ENCODE measurements at places on chromosomes 12 and 14. TPM values are rescaled to one million over a fixed set of nuclear protein-coding genes. Genes with fewer than 3 reads are reported as not detected.

Gene AGAP2
- 34.0 TPM for total RNA-seq

GRCh38 chr12:112946236-112947000 lies 8.1 kb downstream of the OAS3 start:
- no peak for DNase-seq

DNA sequence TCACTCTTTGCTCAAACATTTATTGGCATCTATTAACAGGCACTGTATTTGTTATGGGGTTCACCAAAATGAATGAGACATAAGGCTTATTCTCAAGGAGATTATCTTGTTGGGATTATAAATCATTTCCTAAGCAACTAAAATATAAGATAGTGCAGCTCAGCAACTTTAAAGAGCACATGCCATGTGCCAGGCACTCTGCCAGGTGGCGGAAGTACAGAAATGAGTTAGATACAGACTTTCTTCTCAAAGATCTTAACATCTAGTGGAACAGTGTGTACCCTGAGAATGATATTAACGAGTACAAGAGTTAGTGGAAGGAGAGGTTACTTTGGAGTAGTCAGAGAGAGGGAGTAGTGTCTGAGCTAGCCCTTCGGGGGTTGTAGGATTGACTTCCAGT lies 28.4 kb upstream of the TOMM20L start:
- DNase-seq: no peak

Gene CTSG
- total RNA-seq: not detected

Gene NKX2-1
- total RNA-seq: not detected

- DNase-seq: no peak
Observed at GRCh38 chr12:69404851-69405565, 45.5 kb downstream of the YEATS4 start.

- DNase-seq: no peak
Observed at GRCh38 chr14:29176876-29177275, 410.3 kb downstream of the FOXG1 start.

DNA sequence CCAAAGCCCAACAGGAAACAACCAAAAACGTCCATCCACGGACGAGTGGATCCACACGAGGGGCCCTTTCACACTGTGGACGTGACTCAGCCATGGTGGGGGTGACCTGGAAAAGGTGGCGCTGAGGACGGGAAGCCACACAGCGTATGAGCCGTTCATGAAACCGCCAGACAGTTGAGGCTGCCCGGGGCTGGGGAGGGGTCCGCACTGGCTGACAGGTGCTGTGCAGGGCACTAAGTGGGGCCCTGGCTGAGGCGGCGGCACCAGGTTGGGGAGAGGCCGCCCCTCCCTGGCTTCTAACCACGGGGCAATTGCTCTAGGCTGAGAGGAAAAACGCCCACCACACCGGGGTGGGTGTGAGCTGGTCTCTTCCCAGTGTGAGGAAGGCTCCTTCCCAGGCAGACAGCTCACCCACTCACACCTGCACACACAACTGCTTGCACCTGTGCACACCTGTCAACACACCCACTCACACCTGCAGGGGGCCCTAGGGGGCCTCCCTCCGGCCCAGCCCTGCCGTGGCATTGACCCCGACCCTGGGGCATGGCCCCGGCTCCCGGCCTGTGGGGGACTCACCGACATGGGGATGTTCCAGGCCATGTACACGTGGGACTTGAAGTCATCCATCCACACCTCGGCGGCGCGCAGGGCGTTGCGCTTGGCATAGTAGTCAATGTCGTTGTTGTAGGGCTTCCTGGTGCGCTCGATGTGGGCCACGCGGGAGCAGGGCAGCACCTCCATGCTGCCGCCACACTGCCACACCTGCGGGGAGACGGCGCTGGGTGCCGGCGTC lies 58.9 kb downstream of the NOC4L start:
- DNase-seq: no peak

GRCh38 chr12:107748472-107748871 lies 12.5 kb downstream of the PRDM4 start:
- no peak for DNase-seq

DNA sequence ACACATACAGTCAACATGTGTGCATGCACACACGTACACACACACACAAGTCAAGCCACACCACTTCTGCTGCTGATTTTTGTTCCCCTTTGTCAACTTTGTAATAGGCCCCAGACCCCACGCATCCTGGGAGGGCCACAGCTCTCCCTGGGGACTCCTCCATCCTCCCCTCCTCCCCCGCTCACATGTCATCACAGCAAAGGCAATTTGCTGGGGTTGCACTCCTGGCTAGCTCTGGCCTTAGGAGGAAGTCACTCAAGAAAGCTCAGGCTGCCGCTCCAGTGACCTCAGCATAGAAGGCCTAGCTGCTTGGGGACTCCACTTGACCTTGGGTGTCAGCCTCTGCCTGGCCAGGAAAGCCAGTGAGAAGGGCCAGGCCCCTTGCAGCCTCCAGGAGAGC lies 27.2 kb downstream of the NGB start:
- DNase-seq: no peak

DNA sequence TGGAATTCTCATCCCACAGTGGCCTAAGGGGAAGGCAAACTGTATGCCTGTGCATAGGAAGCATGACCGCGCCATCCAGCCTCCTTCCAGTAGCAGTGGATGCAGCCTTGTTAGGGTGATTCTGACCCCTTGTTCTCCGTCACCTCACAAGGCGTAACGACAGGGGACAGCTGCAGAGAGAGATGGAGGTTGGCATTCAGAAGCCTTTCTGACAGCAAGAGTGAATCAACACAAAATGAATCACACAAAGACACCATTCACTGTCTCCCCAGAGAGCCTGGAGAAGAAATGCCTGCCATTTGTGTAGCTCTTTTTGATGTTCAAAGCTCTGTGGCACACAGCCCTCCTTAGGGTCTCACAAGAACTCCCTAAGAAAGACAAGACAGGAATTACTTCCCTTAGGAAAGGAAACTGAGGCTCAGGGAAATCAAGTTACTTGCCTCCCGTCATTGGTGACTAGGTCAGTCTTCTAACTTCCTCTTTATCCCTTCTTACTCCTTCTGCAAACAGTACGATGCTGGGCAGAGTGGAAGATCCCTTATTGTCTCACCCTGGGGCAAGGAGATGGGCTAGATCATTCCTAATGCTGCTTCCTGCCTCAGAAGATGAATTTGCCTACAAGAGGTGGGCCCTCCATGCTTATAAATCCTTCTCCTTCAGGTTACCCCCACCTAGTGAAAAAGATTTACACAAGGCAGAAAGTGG lies 280.9 kb downstream of the CACNA1C start:
- DNase-seq: no peak

Gene RNF212B
- not detected for total RNA-seq

DNA sequence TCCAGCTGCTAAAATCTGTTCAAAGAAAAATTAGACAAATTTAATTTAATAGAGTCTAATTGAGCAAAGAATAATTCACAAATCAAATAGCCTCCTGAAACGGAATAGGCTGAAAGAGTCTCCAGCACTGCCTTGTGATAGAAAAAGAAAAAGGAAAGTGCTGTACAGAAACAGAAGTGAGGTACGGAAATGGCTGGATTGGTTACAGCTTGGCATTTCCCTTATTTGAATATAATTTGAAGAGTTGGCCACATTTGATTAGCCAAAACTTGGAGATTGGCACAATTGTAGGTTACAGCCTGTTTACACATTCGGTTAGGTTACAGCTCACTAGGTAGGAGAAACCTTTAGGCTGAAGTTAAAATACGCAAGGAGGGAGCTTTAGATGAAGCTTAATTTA lies 24.8 kb upstream of the PCED1B start:
- DNase-seq: no peak

- DNase-seq: no peak
Observed at GRCh38 chr14:65403231-65403630, 9.3 kb upstream of the FUT8 start.
